ENCODE measurements at places on chromosomes 3 and 15.

DNA sequence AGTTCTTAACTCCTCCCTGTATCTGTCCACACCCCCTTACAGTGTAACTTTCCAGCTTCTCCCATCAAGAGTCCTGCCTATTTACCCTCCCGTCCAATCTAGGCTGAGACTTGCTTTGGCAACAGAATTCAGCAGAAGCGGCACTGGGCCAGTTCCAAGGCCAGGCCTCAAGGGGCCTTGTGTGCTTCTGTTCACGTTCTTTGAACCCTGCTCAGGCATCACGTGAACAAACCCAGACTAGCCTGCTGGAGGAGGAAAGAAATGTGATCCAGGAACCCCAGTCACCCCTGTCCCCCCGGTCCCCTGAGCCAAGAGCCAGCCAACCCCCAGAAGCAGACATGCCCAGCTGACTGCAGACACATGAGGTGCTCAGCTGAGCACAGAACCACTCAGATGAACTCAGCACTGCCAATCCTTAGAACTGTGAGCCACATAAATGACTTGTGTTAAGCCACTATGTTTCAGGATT, 76.1 kb upstream of the DCLK3 start:
- no peak for DNase-seq

GRCh38 chr3:194384569-194385001, 14.5 kb downstream of the GP5 start:
- DNase-seq = no peak

DNA sequence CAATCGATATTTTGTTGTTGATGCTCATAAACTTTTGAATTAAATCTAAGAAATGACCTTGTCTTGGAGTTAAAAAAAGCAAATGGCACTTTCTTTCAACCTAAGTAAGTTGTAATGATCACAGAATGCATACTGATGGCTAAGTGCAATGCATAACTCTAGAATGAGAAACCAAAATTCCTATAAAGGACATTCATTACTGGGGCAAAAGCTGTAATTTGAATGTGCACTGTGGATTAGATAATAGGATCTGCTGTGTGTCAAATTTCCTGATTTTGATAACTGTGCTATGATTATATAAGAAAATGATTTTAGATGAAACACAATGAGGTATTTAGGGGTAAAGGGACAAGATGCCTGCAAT, 14.3 kb downstream of the SIAH2 start:
- DNase-seq = no peak

- no peak for DNase-seq
Observed at GRCh38 chr3:165355316-165355715, 159.1 kb upstream of the SLITRK3 start.

DNA sequence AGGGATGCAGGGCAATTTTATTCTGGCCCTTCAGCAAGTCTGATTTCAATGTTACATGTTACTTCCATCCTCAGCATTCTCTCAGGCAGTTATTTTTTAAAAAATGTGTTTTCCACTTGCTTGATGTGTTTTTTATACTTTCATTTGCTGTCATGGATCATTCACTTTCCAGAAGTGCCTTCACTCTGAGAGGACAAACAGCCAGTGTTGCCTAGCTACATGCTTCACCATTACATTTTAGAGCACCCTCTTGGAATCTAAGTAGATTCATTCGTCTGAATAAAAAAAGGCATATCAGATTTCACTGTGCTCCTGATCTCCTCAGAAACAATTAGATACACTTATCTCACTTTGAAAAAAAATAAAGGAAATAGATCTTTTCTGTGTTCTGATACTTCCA, 93.6 kb upstream of the POU1F1 start:
- DNase-seq = no peak

- no peak for DNase-seq
Observed at GRCh38 chr3:159749406-159749805, 239.2 kb upstream of the IL12A start.

DNA sequence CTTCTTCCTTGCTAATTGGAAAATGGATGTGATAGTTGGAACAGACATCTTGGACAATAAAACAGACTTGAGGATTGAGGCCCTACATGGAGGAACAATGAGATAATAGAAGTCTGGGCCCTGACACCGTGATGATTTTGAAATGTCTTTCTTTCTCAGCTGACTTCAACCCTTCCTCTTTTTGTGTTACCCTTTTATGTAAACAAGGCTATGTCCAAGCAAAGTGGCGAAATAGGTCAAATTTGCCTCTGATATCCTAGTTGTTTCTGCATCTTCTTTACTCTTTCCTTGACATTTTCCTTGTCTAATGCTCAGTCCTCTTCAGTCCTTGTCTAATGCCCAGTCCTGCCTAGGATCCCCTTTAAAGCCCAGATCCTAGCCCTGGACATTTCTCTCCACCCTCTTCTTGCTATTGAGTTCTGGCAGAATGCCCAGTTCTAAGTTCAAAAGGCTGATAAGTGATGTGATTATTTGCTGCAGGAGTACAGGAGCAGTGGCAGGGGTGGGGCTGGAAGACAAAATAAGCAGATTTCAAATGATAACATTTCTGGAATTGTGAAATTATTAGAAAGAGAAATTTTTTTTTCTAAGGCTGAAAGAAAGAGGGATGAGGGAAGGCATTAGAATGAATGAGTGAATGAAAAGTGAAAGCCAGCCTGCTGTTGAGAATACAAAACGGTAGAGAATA, 6.5 kb upstream of the VPS8 start:
- DNase-seq = no peak
